ENCODE measurements at places on chromosomes 3 and 15.

DNA sequence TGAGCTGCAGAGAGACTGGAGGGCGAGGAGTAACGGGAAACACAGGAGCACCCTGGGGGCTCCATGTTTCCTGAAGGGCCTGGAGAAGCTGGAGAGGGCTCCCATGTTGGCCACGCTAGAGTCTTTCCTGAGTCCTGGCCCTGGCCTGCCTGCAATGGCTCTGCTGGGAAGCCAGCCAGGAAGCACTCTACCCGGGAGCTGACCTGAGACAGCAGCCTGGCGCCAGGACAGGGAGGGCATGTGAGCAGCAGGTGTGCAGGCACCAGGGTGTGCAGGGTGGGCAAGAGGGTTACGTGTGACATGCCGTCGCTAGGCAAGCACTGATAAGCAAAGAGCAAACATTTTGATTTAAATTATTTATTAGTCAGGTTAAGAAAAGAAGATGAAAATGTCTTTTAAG, 301.4 kb downstream of the OCA2 start:
- DNase-seq, result no peak

GRCh38 chr3:45412763-45413162, 24.4 kb downstream of the LARS2 start:
- DNase-seq, result no peak

DNA sequence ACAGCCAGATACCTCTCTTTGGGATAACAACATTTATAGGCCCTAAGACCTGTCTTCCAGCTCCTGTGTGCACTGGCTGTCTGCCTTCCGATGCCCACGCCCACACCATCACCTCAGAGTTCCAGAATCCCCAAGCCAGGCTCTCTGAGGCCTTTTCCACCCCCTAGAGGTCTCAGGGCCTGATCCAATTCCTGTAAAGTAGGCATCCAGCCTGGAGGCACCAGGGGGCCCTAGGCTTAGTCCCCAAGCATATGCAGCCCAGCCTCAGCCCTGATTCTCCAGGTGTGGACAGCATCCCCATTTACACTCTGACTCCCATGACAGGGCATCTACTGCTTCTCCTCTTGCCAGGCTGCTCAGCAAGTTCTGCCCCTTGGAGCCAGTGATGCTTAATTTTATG, 72.7 kb upstream of the CORO2B start:
- no peak for DNase-seq

DNA sequence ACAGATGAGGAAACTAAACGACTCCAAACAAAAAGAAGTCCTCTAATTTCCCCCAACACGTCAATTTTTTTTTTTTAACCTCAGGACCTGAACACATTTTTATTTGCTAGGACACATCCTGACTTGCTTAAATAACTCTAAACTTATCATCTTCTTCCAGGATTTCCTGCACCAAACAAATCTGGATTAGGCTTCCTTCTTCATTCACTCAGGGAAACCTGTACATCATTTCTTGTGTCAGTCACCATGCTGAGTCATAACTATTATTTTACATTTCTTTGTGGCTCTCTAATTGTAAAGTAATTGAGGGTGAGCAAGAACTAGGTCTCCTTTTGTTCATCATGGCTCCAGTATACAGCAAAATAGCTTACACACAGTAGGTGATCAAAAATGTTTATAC, 433.4 kb upstream of the GBE1 start:
- no peak for DNase-seq

DNA sequence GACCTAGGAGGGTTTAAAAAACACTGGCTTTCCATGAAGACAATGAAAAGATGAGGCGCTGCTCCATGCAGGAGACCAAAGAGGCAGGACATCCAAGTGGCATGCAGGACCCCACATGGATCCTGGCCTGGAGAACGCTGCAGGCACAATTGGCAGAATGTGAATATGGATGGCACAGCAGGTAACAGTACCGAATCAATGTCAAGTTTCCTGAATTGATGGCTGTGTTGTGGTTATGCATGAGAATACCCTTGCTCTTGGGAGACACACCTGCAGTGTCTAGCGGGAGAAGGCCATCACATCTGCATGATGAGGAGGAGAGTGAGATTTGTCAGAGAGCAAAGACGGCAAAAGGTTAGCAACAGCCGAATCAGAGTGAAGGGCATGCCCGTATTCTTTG, 74.3 kb upstream of the SEC13 start:
- DNase-seq, result no peak

DNA sequence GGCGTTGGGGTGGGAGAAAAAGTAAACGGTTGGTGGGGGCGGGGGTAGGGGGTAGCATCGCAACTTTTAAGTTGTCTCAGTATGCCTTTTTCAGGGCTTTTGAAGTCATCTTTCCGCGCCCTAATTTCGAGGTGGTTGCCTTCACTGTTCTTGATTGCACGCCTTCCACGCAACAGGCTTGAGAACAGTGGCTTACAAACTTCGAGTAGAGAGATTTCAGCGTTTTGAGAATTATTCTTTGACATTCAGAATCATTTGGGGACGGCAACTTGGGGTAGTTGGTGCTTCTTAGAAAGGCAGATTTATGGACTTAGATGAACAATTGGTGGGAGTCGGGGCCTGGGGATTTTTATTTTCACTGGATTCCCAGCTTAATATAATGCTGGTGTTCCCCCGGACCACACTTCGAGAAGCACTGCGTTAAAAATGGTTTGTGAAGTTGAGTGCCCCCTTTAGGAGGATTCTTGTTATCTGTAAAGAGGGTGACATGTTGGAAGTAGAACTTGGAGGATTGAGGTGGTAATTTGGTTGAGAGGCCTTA, 880 bp downstream of the PPP4R2 start:
- peak; percentile 55 for DNase-seq

DNA sequence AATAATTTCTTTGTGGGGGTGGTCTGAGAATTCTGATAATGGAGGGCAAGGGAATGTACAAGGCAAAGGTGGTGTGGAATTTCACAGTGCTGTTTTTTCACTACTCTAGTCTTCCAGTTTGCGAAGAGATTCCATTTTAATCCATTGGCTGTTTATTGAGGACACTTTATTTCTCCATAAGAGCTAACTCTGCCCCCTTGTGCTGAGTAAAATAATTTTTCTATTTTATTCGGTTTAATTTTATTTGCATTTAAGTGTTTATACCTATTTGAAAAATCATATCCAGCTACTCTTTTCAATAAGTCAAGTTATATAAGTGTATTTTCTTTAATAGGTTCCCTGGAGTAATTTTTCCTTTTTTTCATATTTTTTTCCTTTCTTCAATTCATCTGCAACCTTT, 840.1 kb downstream of the TUSC7 start:
- no peak for DNase-seq

DNA sequence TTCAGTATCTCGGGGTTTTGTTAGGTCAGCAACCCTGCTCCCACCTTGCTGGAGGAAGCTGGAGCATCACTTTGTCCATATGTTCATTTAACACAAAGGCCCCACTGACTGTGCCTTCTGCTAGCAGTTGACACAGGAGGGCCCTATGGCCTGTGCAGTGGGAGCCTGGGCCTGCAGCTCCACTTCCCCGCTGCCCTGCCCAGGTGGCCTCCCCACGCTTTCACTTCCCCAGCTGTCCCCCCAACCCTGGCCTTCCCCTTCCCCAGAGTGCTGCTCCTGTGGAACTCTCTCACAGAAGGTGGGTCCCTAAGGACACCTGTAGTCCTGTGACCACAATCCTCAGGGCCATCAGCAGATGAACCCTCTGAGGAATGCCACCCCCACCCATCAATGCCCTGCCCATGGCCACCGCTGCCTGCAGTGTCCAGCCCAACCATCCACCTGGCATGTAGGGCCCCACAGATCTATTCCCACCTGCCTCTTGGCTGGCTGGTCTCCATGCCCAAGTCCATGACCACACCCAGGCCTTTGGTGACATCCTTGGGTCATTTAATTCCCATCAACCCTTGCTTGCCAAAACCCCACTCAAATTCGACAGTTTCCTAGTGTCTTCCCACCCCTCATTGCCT, 13.5 kb downstream of the TBC1D21 start:
- DNase-seq, result no peak

DNA sequence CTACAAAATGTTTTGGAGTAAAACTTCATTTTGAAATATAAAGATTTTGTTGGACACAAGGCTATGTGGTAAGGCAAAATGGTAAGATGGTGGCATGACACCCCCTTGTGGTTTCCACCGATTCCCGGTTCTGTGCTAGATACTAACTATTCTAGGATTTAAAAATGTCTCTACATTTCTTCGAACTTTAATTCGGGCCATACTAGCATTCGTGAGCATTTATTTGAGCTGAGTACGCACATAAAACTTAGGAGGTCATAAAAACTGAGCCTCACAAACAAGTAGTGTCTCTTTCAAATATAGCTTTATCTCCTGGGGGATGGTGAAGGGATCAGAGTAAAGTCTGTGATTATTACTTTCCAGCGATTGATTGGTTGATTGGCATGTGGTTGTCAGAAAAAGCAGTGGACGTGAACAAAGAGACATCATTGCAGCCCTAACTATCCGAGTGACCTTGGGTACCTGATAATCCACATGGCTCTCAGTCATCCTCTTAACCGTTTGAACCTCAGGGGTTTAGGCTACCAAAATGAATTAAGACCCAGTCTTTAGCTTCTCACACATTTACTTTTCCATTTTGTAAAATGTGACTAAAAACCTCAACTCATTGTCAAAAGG, 1.1 kb upstream of the ZNF639 start:
- peak; percentile 55 for DNase-seq

- DNase-seq, result peak; percentile 73
These were observed 80.3 kb downstream of the CPN2 start for GRCh38 chr3:194270627-194271459.
